ENCODE measurements at places on chromosomes 16 and 17. TPM values are rescaled to one million over a fixed set of nuclear protein-coding genes. Genes with fewer than 3 reads are reported as not detected.
A peak's percentile ranks its signal among the peaks of the same experiment; 100 is the strongest.

- no peak for DNase-seq
These were observed 2276.2 kb downstream of the TP53TG3F start for GRCh38 chr16:35735403-35736251.

GRCh38 chr16:80285104-80285503, 255.7 kb upstream of the DYNLRB2 start:
- no peak for DNase-seq

GRCh38 chr16:48542020-48542473, 67.9 kb downstream of the N4BP1 start:
- DNase-seq = peak; percentile 62

GRCh38 chr17:34370997-34371395, 8.0 kb upstream of the CCL1 start:
- DNase-seq = no peak

DNA sequence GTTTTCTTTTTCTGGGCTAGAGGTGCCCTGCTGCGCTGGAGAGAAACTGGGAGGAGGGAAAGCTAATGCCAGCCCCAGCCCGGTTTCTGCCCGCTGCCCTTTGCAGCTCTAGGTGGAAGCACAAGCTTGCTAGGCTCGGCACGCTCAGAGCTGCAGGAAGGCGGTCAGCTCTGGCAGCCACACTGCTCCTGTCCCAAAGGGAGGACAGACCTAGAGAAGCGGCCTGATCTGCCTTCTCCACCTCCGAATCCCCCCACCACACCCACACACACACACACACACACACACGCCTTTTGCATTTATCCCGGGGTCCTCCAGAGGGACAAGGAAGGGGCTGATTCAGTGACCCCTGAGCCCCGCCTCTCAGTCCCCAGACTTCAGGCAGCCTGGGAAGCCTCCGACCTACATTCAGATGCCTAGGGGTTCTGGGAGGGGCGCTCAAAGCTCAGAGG, 418.1 kb downstream of the SOX9 start:
- DNase-seq = no peak

GRCh38 chr17:28613931-28614381, at the start of gene RSKR:
Gene RSKR, minus strand, starts transcription at chr17:28614185. Its CDS starts 24 bp downstream, at chr17:28614161.
- DNase-seq = no peak

DNA sequence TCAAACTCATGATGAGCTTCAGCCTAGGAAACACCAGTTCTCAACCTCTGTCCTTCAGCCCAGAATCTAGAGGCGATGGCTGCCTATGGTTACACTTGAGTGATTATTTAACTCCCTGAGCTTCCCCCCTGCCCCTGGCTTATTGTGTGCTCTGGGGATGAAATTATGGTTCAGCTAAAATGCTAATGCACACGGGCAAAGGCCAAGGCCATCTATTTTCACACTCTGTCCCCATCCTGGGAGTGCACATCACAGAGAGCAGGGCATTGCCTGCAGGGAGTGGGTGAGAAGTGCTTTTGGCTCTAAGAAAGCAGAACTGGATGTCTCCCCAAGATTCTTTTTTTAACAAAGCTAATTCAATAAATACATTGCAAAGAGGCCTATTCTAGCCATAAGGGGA, 21.6 kb upstream of the CACNG5 start:
- no peak for DNase-seq

DNA sequence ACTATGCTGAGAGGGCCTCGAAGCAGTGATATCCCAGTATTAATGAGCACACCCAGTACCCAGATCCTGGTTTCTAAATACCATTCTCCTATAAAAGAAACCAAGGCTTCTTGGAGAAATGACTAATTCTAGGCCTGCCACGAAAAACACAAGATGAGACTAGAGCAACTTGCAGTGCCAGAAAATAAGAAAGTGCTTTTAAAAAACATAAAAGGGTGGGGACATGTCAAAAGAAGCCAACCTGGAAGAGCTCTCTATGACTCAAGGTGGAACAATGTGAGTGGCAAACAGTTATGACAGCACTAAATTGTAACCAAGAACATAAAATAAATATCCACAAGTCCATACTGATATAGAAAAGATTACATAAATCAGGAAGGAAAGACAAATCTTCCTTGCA, 153.2 kb upstream of the KCNJ18 start:
- DNase-seq = no peak

DNA sequence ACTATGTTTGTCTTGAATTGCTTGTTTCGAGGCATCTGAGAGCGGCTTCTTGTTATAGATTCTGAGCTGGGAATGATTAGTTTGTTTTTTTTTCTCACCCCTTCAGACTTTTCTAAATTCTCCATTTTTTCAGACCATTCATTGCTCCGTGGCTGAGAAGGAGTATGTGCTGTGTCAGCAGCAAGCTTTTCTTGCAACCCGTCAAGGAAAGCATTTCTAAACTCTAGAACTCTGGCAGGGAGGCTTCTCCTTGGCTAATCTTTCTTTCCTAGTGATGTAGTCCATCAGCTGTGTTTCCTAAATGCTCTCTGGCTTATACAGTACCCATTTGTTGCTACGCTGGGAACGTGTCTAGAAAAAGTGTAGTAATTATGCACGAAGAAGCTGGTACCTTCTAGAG, 133.5 kb downstream of the FTO start:
- no peak for DNase-seq

GRCh38 chr17:78952706-78953105, 27.0 kb downstream of the LGALS3BP start:
- DNase-seq = no peak

- DNase-seq = no peak
These were observed 9.2 kb downstream of the MAPK8IP3 start for GRCh38 chr16:1715220-1715619.

GRCh38 chr17:44522883-44523671, 19.9 kb upstream of the GPATCH8 start:
- peak; percentile 53 for DNase-seq

DNA sequence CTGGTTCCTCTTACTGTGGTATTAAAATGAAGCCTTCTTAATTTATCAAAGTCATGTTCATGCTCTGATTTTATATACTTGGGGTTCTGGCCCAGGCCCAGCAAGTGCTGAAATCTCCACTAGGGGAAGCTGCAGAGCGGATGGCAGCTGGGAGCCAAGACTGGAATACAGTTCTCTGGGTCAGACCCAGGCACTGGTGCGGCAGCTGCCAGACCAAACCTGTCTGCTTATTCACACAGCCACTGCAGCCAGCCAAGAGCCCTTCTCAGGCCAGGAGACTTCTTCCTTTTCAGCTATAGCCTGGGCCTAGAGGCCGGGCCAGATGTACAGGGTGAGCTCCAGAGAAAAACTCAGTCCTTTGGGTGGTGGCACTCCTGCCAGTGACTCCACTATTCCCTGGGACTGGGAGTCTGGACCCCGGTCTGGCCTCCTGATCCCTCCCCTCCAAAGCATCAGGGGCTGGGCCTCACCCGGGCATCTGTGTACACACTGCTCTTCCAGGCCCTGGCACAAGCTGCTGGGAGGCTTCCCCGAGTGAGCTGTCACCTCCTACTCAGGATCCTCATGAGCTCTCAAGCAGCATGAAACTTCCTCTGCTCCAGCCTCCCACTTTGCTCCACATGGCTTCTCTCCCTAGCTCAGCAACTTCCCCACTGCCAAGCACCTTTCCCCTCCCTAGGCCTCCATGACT, 24.4 kb downstream of the ATP6V0D1 start:
- DNase-seq = peak; percentile 90

The HCRT gene
- not detected for total RNA-seq

The PLXDC1 gene
- total RNA-seq = 4.5 TPM

The IL17C gene
- not detected for total RNA-seq

The TCAP gene
- 3,024 TPM for total RNA-seq

The CHST6 gene
- not detected for total RNA-seq
